ENCODE measurements at places on chromosomes 6 and 20. TPM values are rescaled to one million over a fixed set of nuclear protein-coding genes. Genes with fewer than 3 reads are reported as not detected.

DNA sequence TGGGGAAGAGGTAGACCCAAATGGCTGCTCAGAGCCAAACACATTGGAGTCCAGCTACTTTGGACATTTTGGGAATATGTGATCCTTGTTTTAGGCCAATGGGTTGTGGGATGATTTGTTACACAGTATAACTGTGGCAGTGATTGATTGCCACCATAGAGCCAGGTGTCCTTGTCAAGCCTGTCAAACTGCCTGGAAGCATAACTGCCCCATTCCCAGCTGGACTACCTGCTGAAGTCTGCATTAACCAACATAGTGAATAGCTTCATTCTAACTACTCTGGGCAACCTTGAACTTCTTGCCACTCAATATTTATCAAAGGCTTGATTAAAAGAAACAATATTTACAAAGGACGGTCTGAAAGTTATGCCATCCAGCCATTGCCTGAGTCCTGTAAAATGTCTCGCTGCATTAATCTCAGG, 164.7 kb downstream of the LINC00237 start:
- H3K4me3 ChIP-seq = no peak overlapping the region
- no peaks in the 10 kb centered on the region for H3K36me3 ChIP-seq
- H3K27ac ChIP-seq = no peak overlapping the region

Gene COL11A2
- 0.33 TPM for polyA plus RNA-seq

Gene CENPQ
- polyA plus RNA-seq = 2.3 TPM

- no peak overlapping the region for H3K27ac ChIP-seq
- no peak overlapping the region for H3K4me3 ChIP-seq
- DNase-seq = no peak
- H3K27me3 ChIP-seq = no peaks in the 10 kb centered on the region
Measured at GRCh38 chr6:7406743-7407142, 17.1 kb downstream of the RIOK1 start.

DNA sequence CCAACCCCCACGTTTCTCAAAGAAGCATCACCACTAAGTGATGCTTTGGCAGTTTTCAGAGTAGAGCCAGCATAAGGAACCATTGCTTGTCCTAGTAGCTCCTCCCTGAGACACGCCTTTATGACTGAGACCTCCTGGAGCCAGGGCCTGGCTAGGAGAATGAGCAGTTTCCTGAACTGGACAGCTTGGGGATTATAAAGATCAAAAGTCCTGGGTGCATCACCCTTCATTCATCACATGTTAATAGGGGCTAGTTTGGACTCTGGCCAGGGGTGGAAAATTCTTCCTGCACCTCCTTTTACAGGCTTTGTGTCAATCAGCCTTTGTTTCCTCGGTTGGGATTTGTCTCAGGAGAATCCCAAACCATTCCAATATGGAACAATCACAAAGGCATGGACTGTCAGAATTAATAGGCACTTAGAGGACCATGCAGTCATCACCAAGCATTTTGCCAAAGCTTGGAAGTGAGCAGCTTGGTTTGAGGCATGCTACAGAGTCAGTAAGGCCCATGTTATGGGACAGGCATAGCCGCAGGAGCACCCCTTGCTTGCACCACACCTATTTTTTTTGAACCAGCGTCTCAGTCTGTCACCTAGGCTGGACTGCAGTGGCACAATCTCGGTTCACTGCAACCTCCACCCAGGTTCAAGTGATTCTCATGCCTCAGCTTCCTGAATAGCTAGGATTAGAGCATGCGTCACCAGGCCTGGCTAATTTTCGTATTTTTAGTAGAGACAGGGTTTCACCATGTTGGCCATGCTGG, 64.9 kb upstream of the TGM3 start:
- H3K27ac ChIP-seq = no peak overlapping the region
- no peak for DNase-seq
- no peaks in the 10 kb centered on the region for H3K4me1 ChIP-seq
- no peaks in the 10 kb centered on the region for H3K27me3 ChIP-seq
- no peaks in the 10 kb centered on the region for H3K36me3 ChIP-seq
- no peak overlapping the region for H3K4me3 ChIP-seq

GRCh38 chr20:10745790-10746189, 72.0 kb upstream of the JAG1 start:
- H3K27me3 ChIP-seq = peaks cover 5% of the 10 kb centered on the region
- no peak overlapping the region for H3K4me3 ChIP-seq
- no peaks in the 10 kb centered on the region for H3K4me1 ChIP-seq
- H3K36me3 ChIP-seq = no peaks in the 10 kb centered on the region
- DNase-seq = no peak

Gene SLC24A3
- polyA plus RNA-seq = 0.10 TPM

- no peak overlapping the region for H3K4me3 ChIP-seq
- no peak for DNase-seq
- no peak overlapping the region for H3K27ac ChIP-seq
- no peaks in the 10 kb centered on the region for H3K36me3 ChIP-seq
- peaks cover 6% of the 10 kb centered on the region for H3K27me3 ChIP-seq
Measured at GRCh38 chr20:16236589-16237241, 336.5 kb downstream of the KIF16B start.

Gene HLA-DOA
- 0.37 TPM for polyA plus RNA-seq

- H3K27ac ChIP-seq = peak within 1 kb of the TSS; percentile 84
- peaks cover 2% of the 10 kb centered on the region for H3K27me3 ChIP-seq
- H3K36me3 ChIP-seq = no peaks in the 10 kb centered on the region
- peak within 1 kb of the TSS; percentile 96 for H3K4me3 ChIP-seq
Measured at GRCh38 chr20:25247956-25248785, at the start of gene PYGB. Gene PYGB, plus strand, starts transcription at chr20:25248085. Its CDS starts 94 bp downstream, at chr20:25248179.

GRCh38 chr6:117666881-117667280, 8.4 kb upstream of the NUS1 start:
- H3K27ac ChIP-seq = no peak overlapping the region
- H3K4me3 ChIP-seq = no peak overlapping the region
- DNase-seq = no peak

DNA sequence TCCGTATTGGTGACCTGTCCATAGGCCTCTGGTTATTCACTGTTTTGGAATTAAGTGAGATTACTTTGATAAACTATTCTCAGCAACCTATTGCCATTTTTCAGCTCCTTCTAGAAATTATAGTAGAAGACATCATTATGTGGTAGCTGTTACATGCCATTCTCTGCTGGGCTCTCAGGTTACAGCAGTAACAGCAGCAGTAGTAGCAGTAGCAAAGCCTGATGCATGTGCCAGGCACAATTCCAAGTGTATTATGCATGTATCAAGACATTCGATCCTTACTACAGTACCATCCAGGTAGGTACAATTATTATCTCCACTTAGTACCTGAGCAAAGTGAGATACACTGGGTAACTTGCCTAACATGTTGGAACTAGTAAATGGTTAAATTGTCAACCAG, 74.3 kb downstream of the RPS12 start:
- no peaks in the 10 kb centered on the region for H3K27me3 ChIP-seq
- DNase-seq = no peak
- no peak overlapping the region for H3K27ac ChIP-seq
- H3K36me3 ChIP-seq = no peaks in the 10 kb centered on the region
- H3K4me3 ChIP-seq = no peak overlapping the region

GRCh38 chr6:147586044-147586443, 77.6 kb downstream of the SAMD5 start:
- no peaks in the 10 kb centered on the region for H3K4me1 ChIP-seq
- no peak overlapping the region for H3K4me3 ChIP-seq
- no peak for DNase-seq
- H3K27ac ChIP-seq = no peak overlapping the region

DNA sequence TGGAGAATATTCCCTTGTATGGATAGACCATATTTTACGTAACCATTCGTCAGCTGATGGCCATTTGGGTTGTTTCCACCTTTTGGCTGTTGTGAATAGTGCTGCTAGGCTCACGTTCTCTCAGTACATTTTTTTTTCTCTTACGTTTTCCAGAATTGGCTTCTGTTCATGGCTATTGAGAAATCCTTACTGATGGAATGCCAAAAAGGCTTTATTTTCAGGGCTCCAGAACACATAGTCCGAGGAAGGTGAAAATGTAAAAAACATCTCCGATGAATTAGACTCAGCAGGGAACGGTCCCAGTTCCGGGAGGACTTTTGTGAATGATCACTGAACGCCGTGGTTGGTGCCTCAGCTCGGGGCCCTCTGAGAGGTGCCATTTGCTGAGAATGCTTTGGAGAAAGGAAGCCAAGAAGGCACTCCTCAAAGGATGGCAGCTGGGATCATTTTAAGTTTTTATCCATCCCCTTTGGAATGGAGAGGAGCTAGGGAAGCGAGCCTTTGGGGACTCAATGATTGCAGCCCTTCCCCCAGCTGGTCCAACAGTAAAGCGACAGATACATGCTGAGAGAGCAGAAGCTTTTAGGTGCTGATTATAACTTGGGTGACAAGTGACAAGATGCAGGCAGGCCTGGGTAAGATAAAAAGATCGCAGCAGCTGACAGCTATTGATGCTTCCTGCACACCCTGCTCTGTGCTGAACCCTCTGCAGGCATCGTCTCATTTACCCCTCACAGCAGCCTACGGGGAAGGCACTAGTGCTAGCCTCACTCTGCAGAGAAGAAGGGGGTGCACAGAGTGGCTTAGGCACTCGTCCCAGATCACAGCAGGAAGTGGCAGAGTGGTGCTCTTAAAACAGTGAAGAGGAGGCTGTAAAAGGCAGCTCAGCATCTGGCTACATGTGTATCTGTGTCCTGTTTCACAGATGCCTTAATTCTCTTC, 133.4 kb upstream of the KCNG1 start:
- peaks cover 9% of the 10 kb centered on the region for H3K27me3 ChIP-seq
- no peak for DNase-seq

DNA sequence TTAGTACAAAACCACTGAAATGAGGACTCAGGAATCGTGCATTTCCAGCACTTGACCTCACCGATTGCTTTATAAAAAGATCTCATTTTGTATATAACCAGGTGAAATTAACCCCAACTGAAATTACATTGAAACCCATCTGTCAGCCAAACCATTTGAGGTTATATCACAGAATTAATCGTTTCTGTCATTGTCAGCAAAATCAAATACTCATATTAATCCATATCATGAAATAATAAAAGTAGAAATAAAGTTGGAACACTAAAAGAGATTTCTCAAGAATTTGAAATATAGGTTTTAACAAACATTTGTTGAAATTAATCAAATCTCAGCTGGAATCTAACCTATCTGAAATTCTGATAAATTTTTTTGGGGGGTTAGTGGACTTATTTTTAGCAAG, 23.7 kb downstream of the KHDRBS2 start:
- no peak overlapping the region for H3K27ac ChIP-seq
- DNase-seq = no peak
- H3K27me3 ChIP-seq = peaks cover 2% of the 10 kb centered on the region

DNA sequence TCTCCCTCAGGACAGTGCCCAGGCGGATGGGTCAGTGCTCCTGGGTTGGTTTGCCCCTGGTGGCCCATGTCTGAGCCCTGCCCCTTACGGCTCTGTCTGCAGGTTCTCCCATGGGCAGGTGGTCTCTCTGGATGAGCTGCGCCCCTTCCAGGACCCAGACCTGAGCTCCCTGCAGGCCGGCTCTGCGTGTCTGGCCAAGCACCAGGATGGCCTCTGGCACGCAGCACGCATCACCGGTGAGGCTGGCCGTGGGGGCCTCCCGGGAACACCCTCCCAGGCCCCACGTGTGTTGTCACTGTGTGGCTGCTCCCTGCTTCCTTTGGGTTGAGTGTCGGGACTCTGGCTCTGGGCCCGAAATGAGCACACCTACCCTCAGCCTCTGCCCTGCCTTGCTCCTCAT, 3.3 kb upstream of the LIME1 start:
- no peak for DNase-seq
- peaks cover 14% of the 10 kb centered on the region for H3K27me3 ChIP-seq
- peaks cover 9% of the 10 kb centered on the region for H3K36me3 ChIP-seq
- H3K4me3 ChIP-seq = no peak overlapping the region

Gene SLC17A9
- 2.0 TPM for polyA plus RNA-seq

GRCh38 chr6:117399924-117400323, 25.8 kb downstream of the ROS1 start:
- H3K4me1 ChIP-seq = no peaks in the 10 kb centered on the region
- H3K27ac ChIP-seq = no peak overlapping the region
- H3K27me3 ChIP-seq = no peaks in the 10 kb centered on the region
- no peak overlapping the region for H3K4me3 ChIP-seq
- no peaks in the 10 kb centered on the region for H3K36me3 ChIP-seq

DNA sequence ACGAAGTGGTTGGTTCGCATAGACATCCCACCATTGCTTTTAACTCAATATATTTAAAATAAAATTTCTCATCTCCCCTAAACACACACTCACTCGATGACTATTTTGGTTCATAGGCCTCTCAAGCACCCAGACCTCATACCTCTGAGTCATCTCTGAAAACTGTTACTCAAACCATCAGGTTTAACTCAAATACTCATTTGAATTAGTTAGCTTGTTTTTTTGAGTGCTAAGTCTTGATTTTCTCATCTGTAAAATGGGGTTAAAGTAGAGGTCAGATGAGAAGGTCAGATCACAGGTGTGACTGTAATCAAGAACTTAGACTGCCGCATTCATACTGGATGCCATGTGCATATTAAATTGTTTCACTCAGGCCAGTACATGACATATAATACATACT, 243.9 kb upstream of the TENT5A start:
- H3K27me3 ChIP-seq = peaks cover 1% of the 10 kb centered on the region
- DNase-seq = no peak
- no peaks in the 10 kb centered on the region for H3K36me3 ChIP-seq
- H3K4me1 ChIP-seq = no peaks in the 10 kb centered on the region

DNA sequence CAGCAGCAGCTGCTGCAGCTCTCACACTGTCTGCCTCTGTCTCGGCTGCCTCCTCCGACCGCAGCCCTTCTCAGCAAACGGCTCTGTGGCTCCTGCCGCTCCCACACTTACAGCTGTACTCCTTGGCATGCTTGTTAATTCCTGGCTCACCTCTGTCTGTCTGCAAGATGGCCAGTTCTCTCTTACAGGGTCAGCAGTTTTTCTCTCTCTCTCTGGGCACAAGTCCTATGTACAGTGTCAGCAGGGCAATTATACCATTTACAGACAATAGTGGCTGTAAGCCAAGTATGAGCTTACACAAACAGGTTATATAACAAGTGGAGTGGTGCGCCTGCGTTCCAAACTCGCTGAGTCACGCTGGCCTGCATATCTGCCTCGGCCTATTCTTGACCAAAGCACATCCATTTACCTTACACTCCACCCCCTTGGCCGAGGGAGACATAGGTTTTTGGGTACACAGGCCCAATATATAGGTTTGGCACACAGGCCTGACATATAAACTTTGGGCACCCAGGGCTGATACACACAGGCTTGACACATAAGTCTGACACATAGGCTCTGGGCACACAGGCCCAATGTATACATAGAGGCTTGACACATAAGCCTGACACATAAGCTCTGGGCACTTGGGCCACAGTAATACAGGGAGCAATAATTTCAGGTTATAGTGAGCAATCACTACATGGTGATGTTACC, 4.4 kb downstream of the ZKSCAN3 start:
- peaks cover 50% of the 10 kb centered on the region for H3K4me1 ChIP-seq
- H3K36me3 ChIP-seq = peaks cover 3% of the 10 kb centered on the region
- H3K4me3 ChIP-seq = no peak overlapping the region
- DNase-seq = no peak
- H3K27ac ChIP-seq = no peak overlapping the region

DNA sequence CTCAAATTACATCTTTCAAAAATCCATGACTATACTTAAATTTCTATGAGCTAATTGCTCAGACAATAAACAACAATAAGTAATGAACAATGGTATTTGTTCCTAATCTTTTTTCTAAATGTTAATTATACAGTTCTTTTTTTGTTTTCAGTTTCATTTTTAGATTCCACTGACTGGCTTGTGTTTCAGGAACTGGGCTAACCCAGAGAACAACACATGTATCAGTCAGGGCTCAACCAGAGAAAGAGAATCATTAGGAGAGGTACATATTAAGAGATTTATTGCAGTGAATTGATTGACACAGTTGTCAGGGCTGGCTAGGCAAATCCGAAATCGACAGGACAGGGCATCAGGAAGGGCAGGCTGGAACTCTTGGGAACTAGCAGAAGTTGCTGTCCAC, 182.8 kb downstream of the GRM1 start:
- H3K27ac ChIP-seq = no peak overlapping the region
- peak overlapping the region; percentile 34 for H3K4me3 ChIP-seq
- H3K4me1 ChIP-seq = peaks cover 5% of the 10 kb centered on the region
- no peaks in the 10 kb centered on the region for H3K36me3 ChIP-seq
- no peak for DNase-seq
- H3K27me3 ChIP-seq = no peaks in the 10 kb centered on the region
